Kidney tubule cell (primary cell): ENCODE measurements at places on chromosomes 12 and 14.

- no peak for DNase-seq
Measured at GRCh38 chr12:13288501-13288900, 92.0 kb downstream of the EMP1 start.

- peak; percentile 37 for DNase-seq
Measured at GRCh38 chr12:75505706-75506312, 5.6 kb downstream of the KRR1 start.

DNA sequence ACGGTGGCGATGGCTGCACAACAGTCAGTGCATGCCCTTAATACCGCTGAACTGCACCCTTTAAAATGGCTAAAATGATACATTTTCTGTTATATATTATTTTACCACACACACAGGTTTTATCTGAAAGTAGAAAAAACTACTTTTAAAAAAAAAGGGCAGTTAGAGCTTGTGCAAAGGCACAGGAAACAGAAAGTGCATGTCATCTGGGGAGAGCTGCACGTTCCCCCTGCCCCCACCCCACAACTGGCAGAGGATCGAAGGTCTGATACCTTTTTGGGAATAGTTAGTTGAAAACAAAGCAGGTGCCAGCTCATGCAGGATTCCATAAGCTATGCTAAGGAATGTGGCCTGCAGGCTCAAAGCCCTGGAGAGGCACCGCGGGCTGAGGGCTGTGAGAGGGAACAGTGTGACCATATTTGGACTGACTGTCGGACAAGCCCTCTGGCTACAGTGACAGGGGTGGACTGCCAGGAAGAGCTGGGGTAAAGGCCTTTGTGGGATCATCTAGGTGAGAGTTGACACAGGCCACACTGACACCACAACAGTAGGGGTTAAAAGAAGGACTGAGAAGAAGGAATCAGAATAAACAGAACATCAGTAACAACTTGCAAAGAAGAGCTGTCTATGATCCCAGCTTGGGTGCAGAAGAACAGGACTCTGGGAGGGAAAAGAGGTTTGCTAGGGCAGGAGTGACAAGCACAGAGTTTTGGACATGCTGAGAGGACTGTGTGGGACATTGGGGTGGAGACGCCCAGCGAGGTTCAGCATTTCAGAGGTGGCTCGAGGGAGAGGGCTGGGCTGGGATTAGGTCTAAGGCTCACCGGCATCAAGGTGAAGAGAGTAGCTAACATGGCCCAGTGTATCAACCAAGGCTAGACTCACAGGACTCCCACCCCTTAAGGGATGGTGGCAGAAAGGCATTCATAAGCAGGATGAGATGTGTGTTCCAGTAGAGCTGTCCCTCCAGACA is 54.6 kb downstream of the ACTN1 start:
- DNase-seq = peak; percentile 42

DNA sequence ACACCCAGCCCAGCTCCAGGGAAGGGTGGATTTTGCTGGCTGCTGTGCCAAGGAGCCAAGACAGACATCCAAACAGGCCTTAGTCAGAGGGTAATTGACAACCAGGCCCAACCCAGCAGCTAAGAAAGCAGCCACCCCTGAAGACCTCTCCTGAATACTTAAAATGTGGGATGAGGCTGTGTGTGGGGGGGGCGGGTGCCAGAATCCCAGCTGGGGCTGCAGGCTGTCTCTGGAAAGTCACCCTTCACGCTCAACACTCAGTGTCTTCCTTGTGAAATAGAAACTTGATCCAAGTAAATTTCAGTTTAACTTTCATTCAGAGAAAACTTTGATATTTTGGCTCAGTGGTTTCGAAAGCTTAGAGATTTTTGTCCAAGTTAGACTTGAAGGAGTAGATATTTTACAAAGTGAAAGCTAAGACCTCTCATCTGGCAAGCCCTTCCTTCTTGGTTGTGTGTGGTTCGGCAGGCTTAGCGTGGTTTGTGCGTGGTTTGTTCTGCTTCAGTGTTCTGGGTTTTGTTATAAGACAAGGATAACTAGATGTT is 5.1 kb downstream of the PAPLN start:
- DNase-seq = peak; percentile 81

GRCh38 chr12:9244894-9245293 is 36.7 kb upstream of the PZP start:
- no peak for DNase-seq

GRCh38 chr14:49612251-49612650 is 8.2 kb downstream of the RPL36AL start:
- DNase-seq = no peak

- DNase-seq = no peak
Measured at GRCh38 chr14:20093442-20093841, 17.1 kb upstream of the OR4K17 start.
